ENCODE measurements at places on chromosomes 2 and 18.

DNA sequence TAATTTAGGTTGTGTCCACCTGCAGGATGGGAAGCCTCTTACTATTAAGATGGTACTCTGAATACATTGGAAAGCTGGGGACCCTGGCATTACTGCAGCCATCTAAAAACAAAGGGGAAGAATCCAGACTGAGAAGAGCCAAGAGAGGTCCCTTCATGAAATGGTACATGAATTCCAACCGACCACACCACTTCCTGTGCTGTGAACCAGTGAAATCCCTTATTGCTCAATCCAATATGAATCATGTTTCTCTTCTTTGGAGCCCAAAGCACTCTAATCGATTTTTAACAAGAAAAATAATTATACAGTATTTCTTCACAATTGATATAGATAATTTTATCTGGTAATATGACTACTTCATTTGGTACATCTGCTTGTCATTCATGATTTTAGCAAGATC, 479.7 kb upstream of the RAB6C start:
- no peak for DNase-seq

GRCh38 chr18:78673516-78674321, 305.9 kb upstream of the SALL3 start:
- DNase-seq, result no peak

DNA sequence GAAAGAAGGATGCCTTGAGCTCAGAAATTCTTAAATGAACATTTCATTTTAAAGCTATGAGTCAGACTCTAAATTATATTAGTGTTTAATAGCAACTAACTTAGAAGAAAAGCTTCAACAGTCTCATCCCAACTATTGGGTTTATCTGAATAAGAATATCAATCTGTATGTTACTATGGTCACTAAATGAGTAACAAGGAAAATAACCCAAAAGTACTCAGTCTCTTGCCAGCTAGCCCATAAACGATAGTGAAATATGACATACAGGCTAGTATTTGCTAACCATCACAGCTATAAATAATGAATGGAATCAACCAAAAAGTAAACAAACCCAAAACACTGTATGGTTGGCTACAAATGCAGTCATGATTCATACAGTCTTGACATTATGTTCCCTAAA, 174.9 kb downstream of the RAB3GAP1 start:
- no peak for DNase-seq

- DNase-seq, result no peak
Measured at GRCh38 chr2:72719416-72719815, 106.4 kb downstream of the EXOC6B start.

GRCh38 chr2:237700512-237701032, 73.2 kb downstream of the LRRFIP1 start:
- DNase-seq, result peak; percentile 86

DNA sequence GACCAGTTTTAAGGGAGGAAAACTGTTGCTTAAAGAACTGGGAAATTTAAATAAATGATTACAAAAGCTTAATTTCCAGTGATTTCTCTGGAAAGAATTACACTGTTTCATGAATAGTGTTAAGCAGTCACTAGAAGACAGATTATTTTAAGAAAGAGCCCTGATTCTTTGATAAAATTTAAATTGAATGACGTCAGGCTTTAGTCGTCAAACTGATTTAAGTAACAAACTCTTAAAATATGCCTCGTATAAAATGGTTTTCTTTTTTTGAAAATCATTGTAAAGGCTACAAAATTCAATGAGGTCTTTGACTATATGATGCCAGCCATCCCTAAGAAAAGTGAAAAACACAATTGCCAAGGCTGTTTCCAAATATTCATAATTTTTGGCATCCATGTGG, 465.0 kb downstream of the NR4A2 start:
- DNase-seq, result no peak

DNA sequence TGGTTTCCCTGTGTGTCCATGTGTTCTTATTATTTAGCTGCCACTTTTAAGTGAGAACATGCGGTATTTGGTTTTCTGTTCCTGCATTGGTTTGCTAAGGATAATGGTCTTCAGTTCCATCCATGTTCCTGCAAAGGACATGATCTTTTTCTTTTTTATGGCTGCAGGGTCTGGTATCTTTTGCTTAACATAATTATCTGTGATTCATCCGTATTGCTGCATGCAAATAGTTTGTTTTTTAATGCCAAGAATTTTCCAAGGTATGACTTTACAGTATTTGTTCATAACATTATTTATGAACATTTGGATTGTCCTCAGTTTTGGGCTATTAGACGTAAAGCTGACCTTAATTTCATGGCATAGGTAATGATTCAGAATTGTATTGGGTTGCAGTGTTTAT, 17.8 kb downstream of the GIGYF2 start:
- DNase-seq, result no peak
